ENCODE measurements at places on chromosomes 4 and X.

- no peak for DNase-seq
These were observed 2.2 kb upstream of the SEPTIN11 start for GRCh38 chr4:76947369-76947768.

GRCh38 chrX:110836982-110837381 is 41.4 kb upstream of the CHRDL1 start:
- DNase-seq: no peak

DNA sequence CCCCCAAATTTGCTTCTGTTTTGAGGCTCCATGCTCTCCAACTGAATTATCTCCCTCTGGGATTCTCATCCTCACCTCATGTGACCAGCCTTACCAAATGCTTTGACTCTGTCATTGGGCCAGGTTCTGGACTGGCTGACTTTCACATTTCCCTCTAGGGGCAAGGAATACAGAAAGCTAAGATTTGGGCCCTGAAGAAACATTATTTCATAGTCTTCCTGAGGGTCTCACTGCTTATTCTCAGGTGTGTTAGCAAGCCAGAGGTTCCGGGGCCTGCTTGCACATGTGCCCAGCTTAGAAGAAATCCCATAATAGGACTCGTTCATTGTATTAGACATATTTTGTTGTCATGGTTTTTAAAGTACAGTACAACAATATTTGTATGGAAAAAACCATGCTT is 62.6 kb upstream of the TEX13D start:
- no peak for DNase-seq

DNA sequence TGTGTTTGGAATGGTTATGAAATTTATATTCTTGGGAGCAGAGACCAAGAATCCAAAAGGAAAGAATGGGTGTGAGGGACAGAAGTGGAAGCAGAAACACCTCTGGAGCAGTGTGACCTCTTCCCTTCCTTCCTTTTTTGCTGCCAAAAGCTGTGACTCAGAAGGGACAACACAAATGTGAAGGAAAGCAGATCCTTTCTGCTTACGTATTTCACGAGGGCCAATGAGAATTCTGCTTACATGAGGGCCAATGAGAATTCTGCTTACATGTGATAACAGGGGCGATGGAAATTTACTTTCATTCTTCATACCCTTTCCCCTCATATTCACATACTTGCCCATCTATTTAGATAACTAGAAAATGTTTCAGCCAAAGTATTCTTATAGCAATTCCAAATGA is 404.6 kb downstream of the PRDM5 start:
- no peak for DNase-seq

GRCh38 chrX:15301924-15302323 is 13.5 kb downstream of the ASB11 start:
- no peak for DNase-seq

DNA sequence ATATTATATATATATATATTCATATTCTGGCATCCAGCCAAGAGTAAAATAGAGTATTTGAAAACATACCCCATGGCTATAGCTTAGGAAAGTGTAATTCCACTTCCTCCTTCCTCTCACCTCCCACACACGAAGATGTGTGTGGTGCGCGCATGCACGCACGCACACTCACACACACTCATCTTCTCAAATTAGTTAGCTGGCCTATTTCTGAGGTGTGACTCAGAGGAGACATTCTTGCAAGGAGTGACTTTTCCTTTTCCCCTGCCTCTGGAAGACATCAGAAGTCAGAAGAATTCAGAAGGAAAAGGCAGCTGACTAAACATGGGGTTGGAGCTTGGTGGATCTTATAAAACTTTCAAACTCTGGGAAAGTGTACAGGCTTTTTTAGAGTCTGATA is 8.8 kb downstream of the ENPEP start:
- DNase-seq: no peak

DNA sequence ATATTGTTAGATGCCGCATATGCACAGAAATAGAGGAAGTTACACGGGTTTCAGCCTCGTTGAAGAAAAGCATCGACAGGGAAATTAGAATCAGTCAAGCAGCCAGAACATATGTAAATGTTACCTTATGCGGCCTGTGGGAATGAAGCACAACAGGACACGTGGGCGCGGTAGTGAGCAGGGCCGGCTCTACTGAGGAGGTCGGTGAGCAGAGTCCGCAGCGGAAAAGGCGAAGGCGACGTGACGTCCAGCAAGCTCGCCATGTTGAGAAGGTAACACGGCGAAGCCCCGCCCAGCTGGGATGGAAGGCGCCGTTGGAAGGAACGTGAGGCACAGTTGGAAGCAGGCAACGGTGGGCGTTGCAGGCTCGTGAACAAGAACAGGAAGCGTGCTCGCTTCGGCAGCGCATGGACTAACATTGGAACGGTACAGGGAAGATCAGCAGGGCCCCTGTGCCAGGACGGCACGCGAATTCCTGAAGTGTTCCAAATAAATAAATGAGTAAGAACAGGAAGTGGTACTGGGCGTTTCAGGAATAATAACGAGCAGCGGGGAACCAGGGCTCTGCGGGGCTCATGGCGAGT is 54.6 kb downstream of the MTNR1A start:
- no peak for DNase-seq

GRCh38 chr4:185638548-185639301 is 103.4 kb upstream of the PDLIM3 start:
- DNase-seq: no peak

- no peak for DNase-seq
These were observed 2320.1 kb downstream of the ARAP2 start for GRCh38 chr4:33924239-33924638.

DNA sequence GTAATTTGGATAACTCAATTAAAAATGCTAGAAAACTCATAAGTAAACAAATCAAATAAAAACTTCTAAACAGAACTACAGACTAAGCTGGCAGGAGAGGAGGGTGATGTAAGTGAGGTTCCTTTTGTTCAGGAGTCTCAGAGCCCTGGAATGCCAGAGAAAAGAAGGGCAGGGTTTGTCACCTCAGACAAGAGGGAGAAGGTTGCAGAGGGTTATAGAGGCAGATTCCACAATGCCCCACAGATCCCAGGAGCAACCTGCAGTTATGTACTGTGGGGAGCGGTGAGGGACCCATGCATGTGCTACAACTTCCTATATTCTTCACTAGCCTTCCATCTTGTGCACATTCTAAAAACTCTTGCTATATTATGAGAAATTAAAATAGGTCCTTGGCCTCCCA is 129.7 kb downstream of the CFAP299 start:
- no peak for DNase-seq

DNA sequence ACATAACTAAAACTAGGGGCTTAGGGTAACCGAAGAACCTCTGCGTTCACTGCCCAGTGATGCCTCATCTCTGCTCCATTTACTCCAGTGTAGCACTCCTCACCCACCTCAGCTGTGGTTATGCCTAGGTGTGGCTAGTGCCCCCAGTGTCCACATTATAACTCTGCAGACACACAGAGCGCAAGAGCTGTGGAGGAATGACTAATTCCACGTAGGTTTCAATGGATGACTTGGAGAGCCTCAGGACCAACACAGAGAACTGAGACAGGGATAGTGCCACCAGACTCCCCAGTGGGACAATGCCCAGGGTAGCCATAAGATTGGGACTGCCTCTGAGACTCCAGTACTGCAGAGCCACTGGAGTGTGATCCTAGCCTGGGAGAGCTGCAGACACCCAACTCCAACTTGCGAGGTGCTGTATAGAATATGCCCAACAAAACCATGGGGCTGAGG is 542.4 kb upstream of the DIPK2B start:
- no peak for DNase-seq

- DNase-seq: no peak
These were observed 38.9 kb downstream of the SAT1 start for GRCh38 chrX:23821847-23822246.

GRCh38 chr4:4950561-4951290 is 68.5 kb downstream of the CYTL1 start:
- DNase-seq: no peak

DNA sequence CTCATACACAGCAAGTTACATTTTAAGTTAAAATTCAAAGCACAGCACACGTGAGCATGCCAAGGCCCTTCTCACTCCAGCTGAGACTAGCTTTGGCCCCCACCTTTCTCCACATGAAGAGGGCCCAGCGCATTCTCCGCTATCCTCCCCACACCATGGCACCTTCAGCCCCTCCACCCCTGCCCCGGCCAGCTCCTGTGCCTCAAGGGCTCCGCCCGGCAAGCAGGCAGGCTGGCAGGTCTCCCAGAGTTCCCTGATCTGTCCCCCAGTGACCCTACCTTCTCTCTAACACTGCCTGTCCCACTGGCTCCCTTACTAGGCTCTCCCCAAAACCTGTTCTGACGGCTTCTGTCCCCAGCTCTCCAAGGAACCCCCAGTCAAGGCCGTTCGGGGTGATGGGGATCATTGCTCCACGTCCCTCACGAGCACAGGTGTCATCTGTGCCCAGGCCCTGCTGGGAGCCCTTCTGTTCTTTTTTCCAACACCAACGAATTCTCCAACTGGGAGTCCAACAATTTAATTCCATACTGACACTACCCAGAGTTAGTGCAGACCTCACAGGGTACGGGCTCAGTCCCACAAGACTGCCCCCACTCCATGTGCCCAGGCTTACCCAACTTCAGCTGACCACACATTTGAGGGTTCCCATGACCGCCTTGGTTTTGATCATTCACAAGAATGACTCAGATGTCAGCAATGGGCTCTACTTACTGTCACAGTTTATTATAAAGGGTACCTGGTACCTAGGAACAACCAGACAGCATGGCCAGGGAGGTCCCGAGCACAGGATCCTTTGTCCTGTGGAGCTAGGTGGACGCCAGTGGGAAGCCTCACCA is 4.2 kb downstream of the LETM1 start:
- no peak for DNase-seq

DNA sequence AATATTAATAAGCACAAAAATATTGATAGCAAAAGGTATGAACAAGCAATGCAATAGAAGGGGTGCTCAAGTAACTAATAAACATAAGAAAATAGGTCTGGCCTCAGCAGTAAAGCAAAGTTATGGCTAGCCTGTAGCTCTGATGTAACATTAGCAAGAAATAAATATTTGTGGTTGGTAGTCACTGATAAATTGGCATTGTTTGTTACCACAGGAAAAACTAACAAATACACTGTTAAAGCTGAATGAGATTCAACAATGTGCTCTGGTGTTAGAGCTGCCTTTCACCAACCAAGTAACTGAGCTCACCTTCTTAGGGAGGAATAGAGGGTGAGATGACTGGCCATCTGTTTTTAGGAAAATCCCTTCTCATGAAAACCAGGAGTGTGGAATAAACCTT is 71.4 kb downstream of the AREG start:
- DNase-seq: no peak

- DNase-seq: no peak
These were observed 479.3 kb upstream of the PCDH10 start for GRCh38 chr4:132669786-132670185.

DNA sequence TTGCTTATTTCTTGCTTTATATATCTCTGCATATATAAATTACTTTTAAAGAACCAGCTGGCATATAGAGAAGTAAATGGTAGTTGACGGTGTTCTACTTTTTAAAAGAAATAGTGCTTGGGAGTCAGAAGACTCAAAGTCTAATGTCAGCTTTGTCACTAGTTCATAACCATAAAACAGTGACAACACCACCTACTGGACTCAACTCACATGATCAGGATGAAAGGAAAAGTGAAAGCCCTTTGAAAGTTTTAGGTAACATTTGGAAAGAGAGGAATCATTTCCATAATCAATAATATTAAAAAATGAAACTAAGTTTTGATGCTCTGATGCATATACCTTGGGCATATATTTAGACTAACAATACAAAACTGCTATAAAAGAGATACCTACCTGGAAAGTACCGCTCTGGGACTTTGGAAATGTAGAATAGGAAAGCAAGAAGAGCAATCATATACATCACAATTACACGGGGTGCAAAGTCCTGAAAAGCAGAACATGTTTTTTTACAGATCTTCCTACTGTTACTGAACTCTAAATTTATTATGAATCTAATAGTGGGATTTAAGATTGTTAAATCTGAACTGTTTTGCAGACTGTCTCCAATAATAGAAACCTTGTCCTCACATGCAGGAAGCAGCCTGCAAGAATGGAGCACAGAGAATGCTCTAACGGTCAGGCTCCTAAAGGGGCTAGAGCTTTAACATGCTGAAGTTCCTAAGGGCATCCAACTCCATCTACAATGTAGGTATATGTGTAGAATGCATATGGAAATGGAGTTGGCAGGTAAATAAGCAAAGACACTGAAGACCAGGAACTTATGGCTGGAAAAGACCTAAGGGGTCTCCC is 15.6 kb downstream of the PAQR3 start:
- no peak for DNase-seq

DNA sequence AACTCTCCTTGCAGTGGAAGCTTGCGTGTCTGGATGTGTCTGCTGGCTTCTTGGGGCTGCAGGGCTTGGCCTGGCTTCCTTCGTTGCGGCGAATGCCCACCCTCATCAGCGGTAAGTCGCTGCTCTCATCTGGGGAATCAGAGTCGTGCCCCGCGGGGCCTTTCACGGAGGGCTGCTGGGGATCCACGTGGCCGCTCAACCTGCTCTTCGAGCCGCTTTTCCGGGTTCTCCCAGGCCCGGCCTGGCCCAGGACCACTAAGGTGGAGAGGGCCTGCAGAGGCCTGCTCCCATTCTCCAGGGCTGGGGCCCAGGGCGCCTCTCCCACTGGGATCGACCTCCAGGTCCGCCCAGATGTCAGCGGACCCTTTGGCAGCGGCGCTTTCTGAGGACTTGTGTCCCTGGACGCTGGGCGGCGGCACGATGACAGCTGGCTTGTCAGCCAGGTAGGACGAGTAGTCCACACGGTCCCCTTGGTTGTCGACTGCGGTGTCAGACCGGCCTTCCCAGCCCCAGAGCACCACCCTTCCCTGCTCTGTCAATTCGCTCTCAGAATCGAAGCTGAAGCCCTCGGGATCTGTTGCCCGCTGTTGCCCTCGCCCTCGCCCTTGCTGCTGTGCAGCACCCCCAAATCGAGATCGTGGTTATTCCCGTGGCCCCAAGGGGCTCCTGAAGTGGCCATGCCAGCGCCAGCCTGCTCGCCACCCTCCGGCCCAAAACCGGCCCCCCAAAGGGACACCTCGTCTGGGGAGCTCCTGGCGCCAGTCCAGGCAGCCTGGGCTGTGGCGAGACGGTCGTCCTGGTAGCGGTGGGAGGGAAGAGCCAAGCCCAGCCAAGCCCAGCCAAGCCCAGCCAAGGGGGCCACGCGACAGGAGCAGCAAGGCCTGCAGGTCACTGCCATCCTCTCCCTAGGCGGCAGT is 37.8 kb upstream of the NHSL2 start:
- no peak for DNase-seq

- DNase-seq: no peak
These were observed 2.4 kb upstream of the GDI1 start for GRCh38 chrX:154434394-154435168.

GRCh38 chr4:7172508-7172907 is 19.8 kb upstream of the SORCS2 start:
- no peak for DNase-seq

DNA sequence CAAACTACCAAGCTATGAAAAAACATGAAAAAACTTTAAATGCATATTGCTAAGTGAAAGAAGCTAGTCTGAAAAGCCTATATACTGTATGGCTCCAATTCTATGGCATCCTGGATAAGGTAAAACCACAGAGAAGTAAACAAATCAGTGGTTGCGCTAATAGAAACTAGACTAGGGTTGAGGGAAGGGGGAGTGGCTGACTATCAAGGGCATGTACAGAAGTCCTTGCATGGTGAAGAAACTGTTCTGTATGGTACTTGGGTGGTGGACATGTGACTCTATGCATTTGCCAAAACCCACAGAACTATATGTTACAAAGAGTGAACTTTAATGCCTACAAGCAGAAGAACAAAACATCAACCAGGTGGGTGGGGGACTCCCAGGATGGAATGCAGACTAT is 96.8 kb downstream of the MTMR1 start:
- DNase-seq: no peak

GRCh38 chrX:126551306-126551705 is 1.3 kb downstream of the DCAF12L1 start:
- DNase-seq: no peak

All from stimulated activated CD4-positive, alpha-beta T cell treated with anti-CD3 and anti-CD28 coated beads, Interleukin-12 subunit alpha, Interleukin-12 subunit beta, amount 100 ng/mL, for 24 hours (primary cell).